Lung microvascular endothelial cell (primary cell): ENCODE measurements at places on chromosomes 16 and 17. TPM values are rescaled to one million over a fixed set of nuclear protein-coding genes. Genes with fewer than 3 reads are reported as not detected.

SLC16A13 gene
- 1.3 and 2.4 TPM in 2 replicates for total RNA-seq

ELMO3 gene
- total RNA-seq, result 0.44 and 0.99 TPM in 2 replicates

CX3CL1 gene
- 2.0 and 2.8 TPM in 2 replicates for total RNA-seq

DNA sequence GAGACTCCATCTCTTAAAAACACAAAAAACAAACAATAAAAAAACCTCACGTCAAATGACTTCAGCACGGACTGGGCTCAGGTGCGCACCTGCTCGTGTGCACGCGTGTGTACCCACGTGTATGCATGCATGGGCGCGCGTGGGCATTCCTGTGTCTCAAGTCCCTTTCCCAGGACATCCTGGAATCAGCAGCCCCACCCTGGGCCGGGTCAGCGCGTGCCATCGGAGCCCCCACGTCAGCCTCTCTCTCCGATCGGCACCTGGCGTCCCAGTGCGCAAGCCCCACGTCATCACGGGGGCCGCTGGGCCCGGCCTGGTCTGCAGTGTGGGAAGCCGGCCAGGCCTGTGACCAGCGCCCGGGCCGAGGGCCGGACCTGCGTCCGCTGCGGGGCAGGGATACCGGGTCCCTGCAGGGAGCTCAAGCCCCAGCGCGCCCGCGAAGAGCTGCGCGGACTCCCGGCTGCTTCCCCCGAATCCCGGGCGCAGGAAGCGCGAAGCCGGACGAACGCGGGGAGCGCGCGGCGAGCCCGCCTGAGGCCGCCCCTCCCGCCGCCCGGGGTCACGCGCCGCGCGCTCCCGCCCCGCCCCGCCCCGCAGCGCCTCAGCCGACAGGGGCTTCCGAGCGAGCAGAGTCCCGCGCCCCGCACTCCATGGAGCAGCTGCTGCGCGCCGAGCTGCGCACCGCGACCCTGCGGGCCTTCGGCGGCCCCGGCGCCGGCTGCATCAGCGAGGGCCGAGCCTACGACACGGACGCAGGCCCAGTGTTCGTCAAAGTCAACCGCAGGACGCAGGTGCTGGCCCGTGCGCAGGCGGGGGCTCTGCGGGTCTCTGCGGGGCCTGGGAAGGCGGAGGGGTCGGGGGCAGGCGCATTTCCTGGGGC lies at the start of gene FN3K:
Gene FN3K (plus strand): TSS at position 629 of the 880 bp plus-strand sequence. CDS start 22 bp downstream, at position 651.
- peak; percentile 63 for DNase-seq

DNA sequence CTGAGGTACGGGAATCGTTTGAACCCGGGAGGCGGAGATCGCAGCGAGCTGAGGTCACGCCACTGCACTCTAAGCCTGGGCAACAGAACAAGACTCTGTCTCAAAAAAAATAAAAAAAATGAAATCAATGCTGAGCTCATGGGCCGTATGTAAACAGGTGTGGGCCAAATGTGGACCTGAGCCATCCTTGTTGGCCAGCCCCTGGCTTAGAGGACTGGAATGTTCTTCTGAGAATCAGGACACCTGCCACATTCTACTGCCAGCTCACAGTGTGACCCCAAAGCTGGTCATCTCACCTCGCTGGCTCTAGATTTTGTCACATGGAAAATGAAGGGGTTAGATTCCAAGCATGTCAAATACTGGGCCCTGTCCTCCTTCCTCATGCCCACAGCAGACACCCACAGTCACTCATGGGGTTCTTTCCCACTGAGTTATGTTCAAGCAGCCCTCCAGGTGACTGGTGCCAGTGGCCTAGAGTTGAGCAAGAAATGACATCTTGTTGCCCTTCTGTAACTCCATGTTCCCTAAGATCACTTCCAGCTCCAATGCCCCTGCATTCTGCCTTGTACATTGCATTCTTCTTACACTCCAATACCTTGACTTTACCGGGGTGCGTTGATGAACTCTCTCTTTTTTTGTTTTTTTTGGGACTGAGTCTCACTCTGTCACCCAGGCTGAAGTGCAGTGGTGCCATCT lies 110.6 kb downstream of the ABCC1 start:
- DNase-seq, result no peak

GRCh38 chr17:27620721-27621120 lies 10.3 kb upstream of the LGALS9 start:
- DNase-seq, result peak; percentile 79

PIPOX gene
- 1.2 and 1.3 TPM in 2 replicates for total RNA-seq

KRT14 gene
- not detected in 2 replicates for total RNA-seq

DNA sequence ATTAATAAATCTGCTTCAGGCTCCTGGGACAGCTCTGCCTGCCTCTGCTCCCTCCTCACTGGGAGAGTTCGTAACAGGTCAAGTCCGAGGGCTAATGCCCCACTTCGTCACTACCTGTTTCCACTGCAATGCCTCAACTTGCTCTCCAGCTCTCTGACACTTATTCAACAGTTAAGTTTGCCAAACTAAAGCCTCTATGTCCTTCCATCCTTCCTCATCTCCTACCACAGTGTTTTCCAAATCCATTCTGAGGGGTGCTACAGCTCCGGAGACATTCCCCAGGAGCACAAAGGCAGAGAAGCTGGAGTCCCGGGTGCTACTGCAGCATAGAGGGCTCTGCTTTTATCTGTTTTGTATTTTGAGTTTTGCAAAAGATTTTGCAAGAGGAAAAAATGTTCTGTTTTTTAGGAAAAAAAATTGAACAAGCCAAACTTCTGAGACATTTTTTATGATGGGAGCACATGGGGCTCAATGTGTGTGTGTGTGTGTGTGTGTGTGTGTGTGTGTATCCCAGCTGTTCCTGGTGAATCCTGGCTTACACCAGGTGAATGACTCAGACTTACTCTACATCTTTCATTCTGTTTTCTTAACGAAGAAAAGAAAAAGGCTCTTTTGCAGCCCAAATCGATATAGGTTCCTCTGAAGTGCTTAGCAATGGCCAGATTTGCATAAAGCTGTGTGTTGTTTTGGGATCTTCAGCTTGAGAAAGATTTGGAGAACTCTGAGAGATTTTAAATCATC lies 46.1 kb upstream of the MYOCD start:
- DNase-seq, result no peak

GRCh38 chr17:64074704-64075426 lies 54.4 kb upstream of the ICAM2 start:
- no peak for DNase-seq

GRCh38 chr16:2339521-2340484 lies 725 bp downstream of the ABCA3 start:
- peak; percentile 56 for DNase-seq
